ENCODE measurements at places on chromosomes 5 and 9.

GRCh38 chr5:110753600-110753999 is 14.8 kb downstream of the SLC25A46 start:
- DNase-seq = no peak

DNA sequence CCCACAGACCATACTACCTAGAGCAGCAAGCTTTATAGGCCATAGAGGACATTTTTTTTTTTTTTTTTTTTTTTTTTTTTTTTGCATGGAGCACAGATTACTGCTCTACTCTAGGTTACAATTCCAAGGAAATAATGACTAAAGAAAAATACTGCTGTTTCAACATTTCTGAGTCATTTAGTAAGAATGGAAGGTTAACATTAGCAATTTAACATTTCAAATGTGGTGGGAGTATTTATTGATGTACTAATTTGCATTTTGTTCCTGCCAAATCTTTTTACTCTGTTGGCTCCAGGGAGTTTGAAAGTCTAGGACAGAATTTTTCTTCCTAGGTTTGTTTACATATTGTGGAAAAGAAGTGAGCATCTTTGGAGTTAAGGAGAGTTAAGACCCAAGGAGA is 142.1 kb upstream of the CCDC152 start:
- DNase-seq = no peak

GRCh38 chr9:110588296-110588695 is 8.8 kb upstream of the SVEP1 start:
- no peak for DNase-seq

DNA sequence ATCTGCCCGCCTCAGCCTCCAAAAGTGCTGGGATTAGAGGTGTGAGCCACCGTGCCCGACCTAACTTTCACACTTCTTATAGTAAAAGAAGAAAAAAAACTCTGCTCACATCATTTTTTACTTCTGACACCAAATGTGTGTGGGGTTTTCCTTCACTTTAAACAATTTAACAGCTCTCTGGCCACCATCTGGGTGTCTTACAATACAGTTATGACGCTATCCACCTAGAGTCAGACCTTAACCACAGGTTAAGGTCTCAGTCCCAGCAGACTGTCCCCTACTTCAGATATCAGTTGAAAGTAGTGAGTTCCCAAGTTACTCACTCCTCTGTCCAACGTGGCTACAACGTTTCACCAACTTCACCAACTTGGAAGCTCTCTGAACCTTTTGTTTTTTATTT is 15.4 kb upstream of the ATP6V1G1 start:
- DNase-seq = no peak

DNA sequence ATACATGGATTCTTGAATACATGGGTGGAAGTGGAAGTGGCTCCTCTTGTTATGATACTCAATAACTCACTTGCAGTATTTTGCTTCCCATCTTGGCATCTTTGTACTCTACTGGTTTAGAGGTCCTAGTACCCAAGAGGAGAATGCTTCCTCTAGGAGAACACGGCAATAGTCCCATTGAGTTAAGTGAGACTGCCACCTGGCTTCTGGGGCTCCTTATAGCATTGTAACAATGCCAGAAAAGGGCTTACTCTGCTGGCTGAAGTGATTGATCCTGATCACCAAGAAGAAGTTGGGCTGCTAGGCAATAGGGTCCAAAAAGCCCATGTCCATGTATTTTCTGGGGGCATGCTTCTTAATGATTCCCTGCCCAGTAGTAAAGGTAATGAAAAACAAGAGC is 627.6 kb upstream of the SGCD start:
- no peak for DNase-seq

DNA sequence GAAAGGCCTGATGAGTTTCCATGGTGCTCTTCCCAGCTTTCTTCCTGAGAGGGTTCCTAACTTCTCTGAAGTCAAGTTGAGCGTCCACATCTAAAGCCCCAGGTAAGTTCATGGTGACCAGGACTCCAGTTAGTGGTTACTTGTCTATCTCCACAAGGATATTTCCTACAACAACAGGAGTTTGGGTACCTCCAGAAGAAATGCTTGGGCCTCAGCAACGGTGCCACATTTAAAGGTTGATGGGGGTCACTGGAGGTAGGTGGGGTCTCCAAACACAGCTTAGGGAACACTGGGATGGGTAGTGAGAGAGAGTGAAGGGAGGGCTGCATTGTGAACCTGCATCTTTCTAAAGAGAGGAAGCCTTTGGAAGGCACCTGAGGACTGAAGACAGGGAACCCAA is 123.4 kb downstream of the BOD1 start:
- DNase-seq = no peak

GRCh38 chr9:101527066-101527465 is 6.6 kb upstream of the RNF20 start:
- no peak for DNase-seq

GRCh38 chr9:79609468-79610018 is 37.8 kb downstream of the TLE4 start:
- no peak for DNase-seq

GRCh38 chr5:169204788-169205400 is 96.0 kb downstream of the SLIT3 start:
- no peak for DNase-seq

DNA sequence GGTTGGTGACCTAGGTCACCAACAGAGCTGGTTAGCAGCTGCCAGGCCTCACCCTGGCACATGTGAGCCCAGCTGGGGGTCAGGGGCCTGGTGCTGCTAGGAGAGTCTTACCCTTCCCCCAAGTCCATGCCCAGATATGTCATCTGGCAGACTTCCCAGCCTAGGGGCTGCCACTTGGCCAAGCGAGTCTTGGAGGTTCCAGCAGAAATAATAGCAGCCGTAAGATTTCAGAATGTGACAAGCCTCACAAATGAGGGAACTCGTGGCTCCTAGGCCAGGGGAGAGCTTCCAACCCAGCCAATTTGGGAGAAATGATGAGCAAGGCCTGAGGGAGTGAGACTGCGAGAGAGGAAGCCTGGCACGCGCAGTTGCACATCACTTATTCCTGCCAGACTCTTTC is 11.1 kb downstream of the URM1 start:
- DNase-seq = no peak

- no peak for DNase-seq
These were observed 10.5 kb downstream of the RPS14 start for GRCh38 chr5:150438873-150439546.

GRCh38 chr9:106976772-106977171 is 113.8 kb downstream of the ZNF462 start:
- DNase-seq = no peak

- no peak for DNase-seq
These were observed 115.1 kb upstream of the SHB start for GRCh38 chr9:38183994-38184568.

DNA sequence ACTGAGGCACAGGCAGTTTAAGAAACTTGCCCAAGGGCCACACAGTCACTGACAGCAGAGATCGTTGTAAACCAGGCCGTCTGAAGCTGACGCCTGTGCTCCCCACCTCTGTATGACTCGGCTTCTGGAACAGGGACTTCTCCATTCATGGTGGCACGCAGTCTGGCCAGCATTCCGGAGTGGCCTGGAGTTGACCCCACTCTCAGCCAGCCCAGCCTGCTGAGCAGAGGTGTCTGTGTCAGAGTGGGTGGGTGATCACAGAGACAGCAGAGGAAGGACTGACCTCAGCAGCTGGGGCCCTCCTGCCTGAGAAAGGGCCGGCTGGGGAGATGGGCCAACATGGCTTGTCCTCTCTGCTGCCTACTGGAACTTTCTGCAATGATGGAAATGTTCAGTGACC is 12.6 kb downstream of the LRSAM1 start:
- no peak for DNase-seq

GRCh38 chr9:89466451-89467277 is 31.2 kb downstream of the SEMA4D start:
- no peak for DNase-seq

GRCh38 chr5:149799119-149799623 is 69.1 kb downstream of the PPARGC1B start:
- no peak for DNase-seq

DNA sequence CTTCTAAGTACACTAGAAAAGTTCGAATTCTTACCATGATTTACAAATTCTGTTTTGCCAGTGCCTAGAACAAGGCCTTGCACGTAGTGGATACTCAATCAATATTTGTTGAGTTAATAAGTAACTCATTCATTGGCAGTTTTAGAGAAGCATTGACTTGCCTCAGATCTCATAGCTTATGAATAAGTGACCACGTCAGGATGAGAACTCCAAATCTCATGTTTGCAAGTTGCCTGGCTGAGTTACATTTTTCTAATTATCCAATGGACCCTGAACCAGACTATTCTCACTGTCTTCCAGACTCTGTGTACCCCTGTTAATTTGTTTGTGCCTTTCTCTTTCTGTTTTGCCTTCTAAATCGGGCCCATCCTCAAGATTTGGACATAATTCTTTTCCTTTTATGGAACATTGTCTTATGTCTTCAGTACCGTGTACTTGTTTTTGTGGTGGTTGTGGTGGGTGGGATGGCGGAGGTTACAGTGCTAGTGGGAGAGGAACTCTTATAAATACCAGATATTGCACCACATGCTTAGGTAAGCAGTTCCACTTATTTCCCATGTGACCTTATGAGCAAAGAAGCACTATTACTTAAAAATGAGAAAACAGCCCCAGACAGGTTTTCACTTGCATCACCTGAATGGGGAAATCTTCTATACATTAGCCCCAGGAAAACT is 96.3 kb downstream of the UNC13B start:
- no peak for DNase-seq

- no peak for DNase-seq
These were observed 42.7 kb downstream of the CAMK2A start for GRCh38 chr5:150246835-150247234.

DNA sequence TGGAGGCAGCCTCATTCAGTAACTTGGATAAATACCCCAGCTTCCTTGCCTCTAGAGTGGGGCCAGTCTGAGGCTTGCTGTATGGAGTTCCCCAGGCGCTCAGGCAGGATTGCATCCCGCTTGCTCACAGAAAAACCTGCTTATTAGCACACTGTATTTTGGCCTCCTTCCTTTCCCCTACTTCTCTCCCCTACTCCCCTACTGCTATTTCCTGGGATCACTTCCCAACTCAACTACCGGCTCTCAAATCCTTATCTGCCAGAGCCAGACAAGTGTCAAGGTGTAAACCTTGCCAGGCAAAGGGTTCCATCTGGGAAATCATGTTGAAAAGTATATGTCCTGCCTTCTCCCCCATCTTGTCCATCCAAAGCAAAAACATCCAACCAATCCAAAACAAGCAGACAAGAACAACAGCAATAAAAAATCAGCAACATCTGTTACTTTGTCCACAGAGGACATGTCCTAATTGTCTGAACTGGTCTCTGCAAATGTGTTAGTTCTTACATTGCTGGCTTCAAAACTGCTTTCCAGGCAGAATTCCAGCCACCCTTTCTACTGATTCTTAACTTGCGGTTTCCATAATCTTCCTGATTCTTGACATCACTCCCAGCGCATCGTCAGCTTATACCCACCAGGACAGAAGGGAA is 164.1 kb upstream of the SEMA6A start:
- DNase-seq = no peak

DNA sequence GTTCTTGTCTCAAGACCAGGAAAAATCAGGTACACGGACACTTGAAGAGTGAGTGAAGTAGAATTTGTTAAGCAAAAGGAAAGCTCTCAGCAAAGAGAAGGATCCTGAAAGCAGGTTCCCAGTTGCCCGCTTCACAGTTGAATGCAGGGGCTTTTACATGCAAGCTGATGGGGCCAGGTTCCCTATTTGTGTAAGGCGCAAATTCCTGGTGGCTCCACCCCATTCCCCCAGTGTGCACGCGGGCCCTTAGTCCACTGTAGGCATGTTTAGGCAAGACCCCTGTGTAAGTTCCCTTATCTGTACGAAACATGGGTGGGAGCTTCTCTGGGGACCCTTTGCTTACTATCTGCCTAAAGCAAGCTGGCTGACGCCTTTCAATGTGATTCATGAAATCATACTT is 2.7 kb upstream of the AGTPBP1 start:
- no peak for DNase-seq

DNA sequence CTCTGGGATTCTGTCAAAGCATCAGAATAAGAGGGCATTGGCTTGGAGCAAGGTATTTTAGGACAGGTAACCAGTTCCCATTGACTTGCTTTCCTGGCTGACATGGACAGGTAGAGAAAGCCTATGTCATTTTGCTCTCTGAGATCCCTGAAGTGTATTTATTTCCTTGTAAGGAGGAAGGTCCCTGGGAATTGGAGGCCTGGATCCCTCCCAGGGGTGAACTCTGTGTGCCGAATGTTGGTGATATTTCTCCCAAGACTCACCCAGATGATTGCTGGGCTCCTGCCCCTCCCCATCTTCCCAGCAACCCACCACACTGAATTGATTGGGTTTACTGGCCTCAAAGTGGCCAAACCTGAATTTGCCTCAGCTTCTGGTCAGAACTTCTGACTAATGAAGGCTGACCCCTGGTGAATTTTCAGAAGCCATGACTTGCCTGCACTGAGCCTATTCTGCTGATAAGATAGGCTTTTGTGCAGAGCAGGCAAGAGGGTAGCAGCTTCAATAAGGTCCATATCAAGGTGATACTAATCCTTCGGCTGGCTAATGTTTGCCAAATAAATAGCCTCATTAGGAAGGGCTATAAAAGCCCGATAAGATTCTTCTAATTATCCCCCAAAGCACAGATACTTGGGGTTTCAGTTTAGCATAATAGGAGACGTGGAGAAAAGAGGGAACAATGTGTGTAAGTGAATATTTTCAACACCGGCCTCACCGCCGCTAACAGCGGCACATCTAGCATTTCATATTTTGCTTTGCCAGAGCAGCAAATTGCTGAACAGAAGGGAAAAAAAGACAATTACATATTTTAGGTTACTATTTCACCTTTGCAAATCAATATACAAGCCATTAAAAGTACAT is 152.9 kb upstream of the PITX1 start:
- no peak for DNase-seq

DNA sequence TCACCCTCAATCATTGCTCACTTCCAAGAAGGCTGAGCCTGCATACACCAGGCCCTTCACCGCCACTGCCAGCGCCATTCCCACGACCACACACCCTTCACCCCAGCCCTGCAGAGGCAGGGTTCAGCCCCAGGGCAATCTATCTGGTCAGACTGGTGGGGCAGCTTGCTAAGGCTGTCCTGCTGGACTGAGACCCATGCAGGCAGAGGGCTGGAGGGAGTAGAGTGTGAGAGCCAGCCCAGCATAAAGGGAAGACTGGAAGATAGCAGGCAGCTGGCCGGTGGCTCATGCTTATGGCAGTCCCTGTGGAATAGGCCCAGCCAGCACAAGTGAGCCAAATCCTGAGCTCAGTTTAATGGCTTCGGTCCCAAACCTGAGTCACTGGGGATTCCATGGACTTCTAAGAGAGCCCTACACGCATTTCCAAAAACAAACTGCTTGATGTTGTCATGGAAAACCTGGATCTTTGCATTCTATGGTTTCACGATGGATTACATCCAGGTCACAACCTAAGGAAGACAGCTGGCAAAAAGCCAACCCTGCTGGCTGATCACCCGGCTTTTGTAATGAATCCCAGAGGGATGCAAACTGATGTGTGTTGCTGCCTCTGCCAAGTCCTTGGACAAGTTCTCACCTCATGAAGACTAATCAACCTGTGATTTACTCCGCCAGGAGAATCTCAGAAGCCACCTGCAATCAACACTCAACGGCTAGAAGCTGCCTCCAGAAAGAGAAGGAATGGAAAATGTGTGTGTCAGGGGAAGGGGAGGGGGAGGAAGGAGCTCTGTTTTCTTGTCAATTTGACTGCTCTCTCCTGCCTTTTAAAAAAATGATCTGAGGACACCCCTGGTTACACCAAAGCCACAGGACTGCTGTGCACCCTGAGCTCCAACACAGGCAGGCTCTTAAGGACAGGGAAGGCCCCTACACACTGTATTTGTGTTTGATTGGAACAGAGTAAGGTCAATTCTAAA is 143.6 kb downstream of the LHFPL2 start:
- no peak for DNase-seq

- no peak for DNase-seq
These were observed 9.1 kb downstream of the PRDM6 start for GRCh38 chr5:123097871-123098735.
